ENCODE measurements at places on chromosomes 5 and 9.
A peak's percentile ranks its signal among the peaks of the same experiment; 100 is the strongest.

GRCh38 chr9:94685359-94685758 is 41.1 kb upstream of the AOPEP start:
- DNase-seq = no peak

GRCh38 chr9:16386007-16386826 is 484.3 kb downstream of the BNC2 start:
- peak; percentile 28 for DNase-seq

DNA sequence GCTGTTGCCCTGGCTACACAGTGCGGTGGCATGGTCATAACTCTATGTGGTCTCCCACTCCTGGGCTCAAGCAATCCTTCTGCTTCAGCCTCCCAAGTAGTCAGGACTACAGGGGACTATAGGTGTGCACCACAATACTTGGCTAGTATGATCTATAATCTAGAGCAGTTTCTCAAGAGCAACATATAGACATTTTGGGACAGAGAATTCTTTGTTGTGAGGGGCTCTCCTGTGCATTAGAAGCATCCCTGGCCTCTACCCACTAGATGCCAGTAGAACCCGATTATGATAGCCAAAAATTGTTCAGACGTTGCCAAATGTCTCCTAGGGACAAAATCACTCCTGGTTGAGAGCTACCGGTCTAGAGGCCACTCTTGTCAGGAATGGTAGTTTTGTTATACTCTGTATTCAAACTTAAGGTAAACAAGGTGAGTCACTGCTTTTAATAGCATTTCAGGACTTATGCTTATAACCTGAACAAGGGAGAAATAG is 7.2 kb downstream of the ANKHD1 start:
- DNase-seq = no peak

DNA sequence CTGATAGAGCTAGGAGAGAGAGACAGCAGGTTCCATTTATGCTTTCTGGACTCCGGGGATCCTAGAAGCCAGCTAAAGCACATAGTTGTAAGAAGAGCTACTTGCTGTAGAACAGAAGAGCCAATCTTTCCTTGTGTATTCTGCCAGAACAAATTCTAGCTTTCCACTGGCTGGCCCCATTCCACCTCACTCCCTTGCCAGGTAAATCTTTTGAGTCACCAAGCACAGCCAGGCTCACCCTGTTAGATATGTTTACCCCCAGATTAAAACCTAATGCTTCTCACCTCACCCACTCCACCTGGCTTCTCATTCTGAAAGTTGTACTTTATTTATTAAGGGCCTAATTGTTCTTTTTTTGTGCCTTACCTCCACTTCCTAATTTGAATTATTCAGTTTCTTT is 48.9 kb upstream of the CHD1 start:
- DNase-seq = no peak

GRCh38 chr9:4277531-4277991 is 22.3 kb downstream of the GLIS3 start:
- DNase-seq = no peak
